ENCODE measurements at places on chromosomes 1 and 21. TPM values are rescaled to one million over a fixed set of nuclear protein-coding genes. Genes with fewer than 3 reads are reported as not detected.

- no peak overlapping the region for H3K4me3 ChIP-seq
- no peaks in the 10 kb centered on the region for H3K4me1 ChIP-seq
- no peak overlapping the region for H3K27ac ChIP-seq
- no peaks in the 10 kb centered on the region for H3K36me3 ChIP-seq
These were observed 69.8 kb downstream of the CR1 start for GRCh38 chr1:207565546-207566468.

DNA sequence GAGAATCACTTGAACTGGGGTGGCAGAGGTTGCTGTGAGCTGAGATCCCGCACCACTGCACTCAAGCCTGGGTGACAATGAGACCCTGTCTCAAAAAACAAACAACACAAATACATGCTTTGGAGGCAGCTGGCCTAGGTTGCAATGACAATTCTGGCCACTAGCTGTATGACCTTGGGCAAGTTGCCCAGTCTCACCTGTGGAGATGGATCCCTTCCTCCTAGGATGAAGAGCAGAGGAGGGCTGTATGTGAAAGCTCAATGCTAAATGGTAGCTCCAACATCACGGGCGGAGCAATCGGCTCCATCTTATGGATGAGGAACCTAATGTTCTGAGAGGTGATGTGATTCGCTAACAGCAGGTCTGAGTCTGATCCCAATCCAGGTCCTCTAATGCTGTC lies 20.6 kb downstream of the ADORA1 start:
- H3K27me3 ChIP-seq = no peaks in the 10 kb centered on the region
- H3K4me3 ChIP-seq = no peak overlapping the region
- no peaks in the 10 kb centered on the region for H3K4me1 ChIP-seq
- no peaks in the 10 kb centered on the region for H3K36me3 ChIP-seq

- H3K27ac ChIP-seq = no peak overlapping the region
- no peaks in the 10 kb centered on the region for H3K27me3 ChIP-seq
- DNase-seq = no peak
- no peak overlapping the region for H3K4me3 ChIP-seq
- no peaks in the 10 kb centered on the region for H3K36me3 ChIP-seq
- H3K4me1 ChIP-seq = no peaks in the 10 kb centered on the region
These were observed 85.0 kb upstream of the SLC2A1 start for GRCh38 chr1:43043695-43044094.

DNA sequence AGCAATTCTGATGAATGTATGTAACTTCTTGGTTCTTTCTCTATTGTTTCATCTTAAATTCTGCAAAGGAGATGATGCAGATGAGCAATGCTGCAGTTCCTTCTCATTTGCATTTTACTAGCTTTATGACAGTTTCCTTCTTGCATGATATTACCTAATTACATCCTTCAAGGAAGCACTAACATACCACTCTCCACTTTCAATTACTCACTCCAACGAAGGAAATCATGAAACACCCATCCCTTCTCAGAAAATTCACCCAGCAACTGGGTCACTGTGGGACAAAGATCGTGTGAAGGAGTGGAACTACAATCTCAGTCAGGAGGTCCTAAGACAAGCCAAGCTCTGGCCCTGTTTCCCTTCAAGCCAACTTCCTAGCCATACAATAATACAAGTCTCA lies 142.3 kb downstream of the CHD1L start:
- H3K27ac ChIP-seq = no peak overlapping the region
- H3K4me1 ChIP-seq = no peaks in the 10 kb centered on the region
- no peak for DNase-seq
- no peak overlapping the region for H3K4me3 ChIP-seq

NGF gene
- 1.1 TPM for total RNA-seq

DNA sequence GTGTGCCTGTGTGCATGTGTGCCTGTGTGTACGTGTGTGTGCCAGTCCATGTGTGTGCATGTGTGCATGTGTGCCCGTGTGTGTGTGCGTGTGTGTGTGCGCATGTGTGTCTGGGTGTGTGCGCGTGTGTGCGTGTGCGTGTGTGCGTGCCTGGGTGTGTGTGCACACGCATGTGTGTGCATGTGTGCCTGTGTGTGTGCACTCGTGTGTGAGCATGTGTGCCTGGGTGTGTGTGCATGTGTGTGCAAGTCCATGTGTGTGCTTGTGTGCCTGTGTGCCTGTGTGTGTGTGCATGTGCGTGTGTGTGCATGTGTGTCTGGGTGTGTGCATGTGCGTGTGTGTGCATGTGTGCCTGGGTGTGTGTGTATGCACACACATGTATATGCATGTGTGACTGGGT lies 28.7 kb upstream of the COL6A2 start:
- H3K36me3 ChIP-seq = no peaks in the 10 kb centered on the region
- no peak overlapping the region for H3K27ac ChIP-seq
- DNase-seq = no peak
- H3K4me1 ChIP-seq = peaks cover 3% of the 10 kb centered on the region
- H3K4me3 ChIP-seq = no peak overlapping the region

GRCh38 chr1:174266991-174267612 lies 107.8 kb downstream of the RABGAP1L start:
- no peak overlapping the region for H3K27ac ChIP-seq
- H3K4me1 ChIP-seq = no peaks in the 10 kb centered on the region
- DNase-seq = no peak
- no peaks in the 10 kb centered on the region for H3K27me3 ChIP-seq
- H3K4me3 ChIP-seq = no peak overlapping the region

DNA sequence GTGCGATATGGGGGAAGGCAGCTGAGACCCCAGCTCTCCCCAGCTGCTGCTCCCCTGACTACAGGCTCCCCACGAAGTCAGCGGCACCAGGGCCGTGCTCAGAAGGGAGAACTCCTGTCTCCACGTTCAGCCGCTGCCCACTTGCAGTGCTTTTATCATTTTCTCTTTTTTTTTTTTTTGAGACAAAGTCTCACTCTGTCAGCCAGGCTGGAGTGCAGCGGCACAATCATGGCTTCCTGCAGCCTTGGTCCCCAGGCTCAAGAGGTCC lies 933 bp upstream of the FTCD start:
- H3K27ac ChIP-seq = no peak overlapping the region
- no peaks in the 10 kb centered on the region for H3K36me3 ChIP-seq
- no peak for DNase-seq
- H3K27me3 ChIP-seq = no peaks in the 10 kb centered on the region
- no peak overlapping the region for H3K4me3 ChIP-seq

SETD4 gene
- 19.8 TPM for total RNA-seq

OR2T1 gene
- total RNA-seq = not detected

GRCh38 chr1:78146205-78146771 lies 100.5 kb downstream of the GIPC2 start:
- H3K4me3 ChIP-seq = no peak overlapping the region
- H3K27ac ChIP-seq = no peak overlapping the region
- H3K4me1 ChIP-seq = no peaks in the 10 kb centered on the region
- no peaks in the 10 kb centered on the region for H3K36me3 ChIP-seq
- H3K27me3 ChIP-seq = no peaks in the 10 kb centered on the region

- no peaks in the 10 kb centered on the region for H3K27me3 ChIP-seq
- H3K4me1 ChIP-seq = no peaks in the 10 kb centered on the region
These were observed 181.6 kb downstream of the RASAL2 start for GRCh38 chr1:178275553-178275952.

- H3K27ac ChIP-seq = peak overlapping the region; percentile 81
- no peaks in the 10 kb centered on the region for H3K36me3 ChIP-seq
- H3K4me3 ChIP-seq = peak overlapping the region; percentile 76
- no peak for DNase-seq
These were observed 18.7 kb upstream of the ADAR start for GRCh38 chr1:154626456-154627256.

- H3K27me3 ChIP-seq = no peaks in the 10 kb centered on the region
- DNase-seq = no peak
- no peaks in the 10 kb centered on the region for H3K4me1 ChIP-seq
- no peaks in the 10 kb centered on the region for H3K36me3 ChIP-seq
- no peak overlapping the region for H3K4me3 ChIP-seq
These were observed 105.0 kb downstream of the GALNT2 start for GRCh38 chr1:230172016-230172537.

DNA sequence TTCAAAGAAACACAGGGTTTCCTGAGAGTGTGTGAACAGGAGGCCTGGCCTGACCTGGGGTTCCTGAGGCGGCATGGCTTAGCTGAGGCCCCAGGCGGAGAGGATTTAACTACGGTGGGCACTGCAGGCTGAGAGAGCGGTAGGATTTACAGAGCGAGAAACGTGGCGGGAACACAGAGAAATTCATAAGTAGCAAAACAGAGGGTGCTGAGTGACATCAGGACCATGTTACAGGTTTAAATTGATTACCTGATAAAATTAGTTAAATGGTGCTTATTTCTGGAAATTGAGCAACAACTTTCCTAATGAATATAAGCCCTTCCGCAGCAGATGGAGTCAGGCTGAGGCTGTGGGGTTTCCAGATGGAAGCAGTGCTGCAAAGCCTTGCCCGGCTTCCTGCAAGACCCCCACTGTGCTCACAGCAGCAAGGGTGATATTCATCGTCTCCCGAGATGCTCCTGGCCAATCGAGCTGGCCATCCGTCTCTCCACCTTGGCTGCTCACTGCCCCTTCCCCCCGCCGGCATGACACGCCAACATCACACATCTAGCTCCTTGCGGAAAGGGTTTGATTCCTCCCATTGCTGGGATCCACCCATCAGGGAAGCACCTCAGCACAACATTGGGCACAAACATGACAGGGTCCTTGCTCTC lies 69.4 kb upstream of the MORC3 start:
- H3K36me3 ChIP-seq = no peaks in the 10 kb centered on the region
- H3K4me3 ChIP-seq = no peak overlapping the region
- H3K4me1 ChIP-seq = peaks cover 9% of the 10 kb centered on the region
- no peak for DNase-seq
- H3K27me3 ChIP-seq = no peaks in the 10 kb centered on the region

LRRC71 gene
- total RNA-seq = not detected

EPHB2 gene
- total RNA-seq = 7.4 TPM

DIO1 gene
- not detected for total RNA-seq

MYBPHL gene
- not detected for total RNA-seq

- H3K27ac ChIP-seq = no peak overlapping the region
- H3K4me3 ChIP-seq = no peak overlapping the region
- no peaks in the 10 kb centered on the region for H3K4me1 ChIP-seq
- DNase-seq = no peak
- H3K27me3 ChIP-seq = no peaks in the 10 kb centered on the region
These were observed 54.8 kb upstream of the USP1 start for GRCh38 chr1:62381831-62382657.

DNA sequence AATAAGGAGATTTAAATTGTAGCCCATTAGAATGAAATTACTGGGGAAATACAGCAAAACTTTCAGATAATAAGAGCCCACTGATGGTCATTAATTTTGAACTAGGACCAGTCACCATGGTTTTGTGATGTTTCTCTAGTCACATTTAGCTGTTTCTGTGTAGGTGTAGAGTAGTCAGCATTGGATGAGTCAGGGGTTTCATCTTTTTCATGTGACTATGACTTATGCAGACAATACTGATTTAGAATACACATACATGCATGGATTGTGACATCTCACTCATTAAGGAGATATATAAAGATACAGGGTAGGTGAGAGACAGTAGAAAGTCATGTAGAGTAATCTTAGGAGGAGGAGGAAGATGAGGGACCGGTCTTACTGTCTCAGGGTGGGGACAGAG lies 1192.7 kb downstream of the KCNT2 start:
- no peaks in the 10 kb centered on the region for H3K36me3 ChIP-seq
- no peak overlapping the region for H3K4me3 ChIP-seq
- DNase-seq = no peak

DNA sequence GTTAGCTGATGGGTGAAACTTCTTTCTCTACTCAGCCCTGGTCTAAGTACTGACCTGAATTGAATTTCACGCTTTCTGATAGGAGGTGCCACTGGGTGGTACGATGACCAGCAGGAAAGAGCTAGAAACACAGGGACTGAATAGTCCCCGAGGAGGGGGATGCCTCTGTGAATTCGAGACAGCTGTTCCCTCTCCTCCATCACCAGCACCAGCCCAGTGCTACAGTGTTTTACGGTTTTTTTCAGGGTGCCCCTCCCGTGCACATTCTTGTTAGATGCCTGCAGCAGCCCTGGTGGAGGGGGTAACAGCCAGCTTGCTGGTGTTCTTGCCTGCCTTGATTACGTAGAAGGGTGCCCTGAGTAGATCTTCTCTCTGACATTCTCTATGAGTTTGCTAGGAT lies 7.1 kb downstream of the HUNK start:
- H3K4me3 ChIP-seq = no peak overlapping the region
- DNase-seq = no peak
- no peak overlapping the region for H3K27ac ChIP-seq
- H3K36me3 ChIP-seq = no peaks in the 10 kb centered on the region

- no peaks in the 10 kb centered on the region for H3K36me3 ChIP-seq
- no peak overlapping the region for H3K27ac ChIP-seq
- no peak for DNase-seq
These were observed 52.5 kb downstream of the TNR start for GRCh38 chr1:175690915-175691314.

DNA sequence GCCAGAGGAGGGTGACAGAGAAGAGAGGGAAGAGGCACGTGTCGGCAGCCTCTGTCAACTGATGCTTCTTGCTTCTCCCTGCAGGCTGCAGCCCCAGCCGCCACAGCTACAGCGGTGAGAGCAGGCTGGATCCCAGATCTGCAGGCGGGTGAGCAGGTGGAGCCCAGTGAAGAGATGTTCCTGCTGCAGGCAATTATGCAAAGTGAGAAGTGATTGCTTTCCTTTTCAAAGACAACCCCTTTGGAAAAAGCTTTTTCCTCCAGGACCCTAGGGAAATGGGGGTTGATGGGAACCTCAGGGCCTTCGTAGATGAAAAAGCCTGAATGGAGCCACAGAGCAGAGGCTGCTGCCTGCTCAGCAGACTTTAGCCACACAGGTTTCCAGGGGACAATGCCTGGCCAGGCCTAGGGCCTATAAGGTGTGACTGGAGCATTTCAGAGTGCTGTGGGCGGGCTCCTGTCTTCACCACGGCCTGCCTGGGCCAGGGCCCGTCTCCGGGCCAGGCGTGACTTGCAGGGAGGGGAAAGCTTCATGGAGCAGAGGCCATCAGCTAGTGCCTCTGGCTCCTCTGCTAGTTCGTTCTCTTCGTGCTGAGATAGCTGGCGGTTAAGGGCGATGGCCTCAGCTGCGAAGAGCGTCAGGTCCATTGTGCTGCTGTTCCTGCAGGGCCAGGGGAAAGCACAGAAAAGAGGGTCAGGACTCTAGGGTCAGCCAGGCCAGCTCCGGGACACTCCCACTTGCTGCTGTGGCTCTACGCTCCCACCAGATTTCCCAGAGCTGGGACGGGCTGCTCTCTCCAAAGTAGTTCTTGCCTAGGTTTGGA lies 6.9 kb upstream of the KNCN start:
- H3K4me1 ChIP-seq = no peaks in the 10 kb centered on the region
- H3K27ac ChIP-seq = no peak overlapping the region
- no peaks in the 10 kb centered on the region for H3K36me3 ChIP-seq
- no peaks in the 10 kb centered on the region for H3K27me3 ChIP-seq
- H3K4me3 ChIP-seq = no peak overlapping the region

IBA57 gene
- total RNA-seq = 5.6 TPM

CMPK1 gene
- total RNA-seq = 54.9 TPM

GRCh38 chr1:41819843-41820242 lies 98.9 kb downstream of the HIVEP3 start:
- no peaks in the 10 kb centered on the region for H3K36me3 ChIP-seq
- no peak overlapping the region for H3K27ac ChIP-seq
- H3K4me1 ChIP-seq = no peaks in the 10 kb centered on the region
- no peaks in the 10 kb centered on the region for H3K27me3 ChIP-seq
- no peak for DNase-seq

Data from prostate gland (tissue), 2 donors.